ENCODE measurements at places on chromosomes 4 and X.

- no peak for DNase-seq
These were observed 29.6 kb downstream of the TLR10 start for GRCh38 chr4:38752941-38753806.

DNA sequence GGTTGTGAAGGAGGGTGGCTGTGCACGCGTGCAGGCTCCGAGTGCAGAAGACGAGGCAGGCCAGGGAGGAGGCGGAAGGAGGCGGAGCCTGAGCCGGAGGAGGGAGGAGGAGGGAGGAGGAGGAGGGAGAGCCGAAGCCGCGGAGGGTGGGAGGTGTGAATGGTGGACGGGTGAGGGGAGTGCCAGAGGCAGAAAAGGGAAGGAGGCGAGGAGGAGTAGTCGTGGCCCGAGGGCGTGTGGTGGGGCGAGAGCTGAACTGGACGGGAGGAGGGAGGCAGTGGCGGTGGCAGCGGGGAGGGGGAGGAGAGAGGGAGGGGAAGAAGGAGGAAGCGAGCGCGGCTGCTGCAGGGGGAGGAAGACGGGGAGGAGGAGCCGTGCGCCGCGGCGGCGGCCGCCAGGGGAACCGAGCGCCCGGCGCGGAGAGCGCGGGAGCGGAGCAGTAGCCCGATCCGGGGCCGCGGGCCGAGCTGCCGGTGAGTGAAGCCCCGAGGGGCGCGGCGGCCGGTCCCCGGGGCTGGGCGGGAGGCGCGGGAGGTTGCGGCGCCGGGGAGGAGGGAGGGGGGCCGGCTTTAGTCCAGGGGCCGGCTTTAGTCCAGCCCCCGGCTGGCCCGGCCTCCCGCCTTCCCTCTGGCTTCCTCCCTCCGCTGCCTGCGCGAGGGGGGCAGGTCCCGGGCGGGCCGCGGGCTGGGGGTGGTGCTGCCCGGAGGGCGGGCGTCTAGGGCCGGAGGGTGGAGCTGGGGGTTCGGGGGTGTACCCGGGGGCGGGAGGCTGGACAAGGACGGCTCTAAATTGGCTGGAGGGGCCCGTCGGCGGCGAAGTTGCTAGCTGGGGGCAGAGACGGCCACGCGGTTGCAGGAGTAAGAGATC lies at the start of gene TMEM164:
TSS of gene TMEM164 (plus strand) at position 815 of the 867 bp plus-strand sequence. CDS start 661 bp downstream, outside the sequence.
- peak; percentile 86 for DNase-seq

DNA sequence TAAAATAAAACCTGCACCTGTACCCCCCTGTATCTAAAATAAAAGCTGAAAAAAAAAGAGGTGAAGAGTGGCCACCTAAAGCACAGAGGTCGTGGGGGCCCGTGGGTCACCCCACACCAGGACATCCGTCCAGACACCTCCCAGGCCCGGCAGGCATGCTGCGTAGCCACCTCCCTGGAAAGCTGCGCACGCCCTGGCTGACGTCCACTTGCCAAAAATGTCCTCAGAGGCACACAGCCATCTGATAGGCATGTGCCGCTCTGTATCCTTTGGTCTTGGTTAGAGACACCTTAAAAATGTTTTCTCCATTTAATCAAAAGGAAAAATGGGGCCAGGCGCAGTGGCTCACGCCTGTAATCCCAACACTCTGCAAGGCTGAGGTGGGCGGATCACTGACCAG lies 17.7 kb downstream of the FAM53A start:
- no peak for DNase-seq

DNA sequence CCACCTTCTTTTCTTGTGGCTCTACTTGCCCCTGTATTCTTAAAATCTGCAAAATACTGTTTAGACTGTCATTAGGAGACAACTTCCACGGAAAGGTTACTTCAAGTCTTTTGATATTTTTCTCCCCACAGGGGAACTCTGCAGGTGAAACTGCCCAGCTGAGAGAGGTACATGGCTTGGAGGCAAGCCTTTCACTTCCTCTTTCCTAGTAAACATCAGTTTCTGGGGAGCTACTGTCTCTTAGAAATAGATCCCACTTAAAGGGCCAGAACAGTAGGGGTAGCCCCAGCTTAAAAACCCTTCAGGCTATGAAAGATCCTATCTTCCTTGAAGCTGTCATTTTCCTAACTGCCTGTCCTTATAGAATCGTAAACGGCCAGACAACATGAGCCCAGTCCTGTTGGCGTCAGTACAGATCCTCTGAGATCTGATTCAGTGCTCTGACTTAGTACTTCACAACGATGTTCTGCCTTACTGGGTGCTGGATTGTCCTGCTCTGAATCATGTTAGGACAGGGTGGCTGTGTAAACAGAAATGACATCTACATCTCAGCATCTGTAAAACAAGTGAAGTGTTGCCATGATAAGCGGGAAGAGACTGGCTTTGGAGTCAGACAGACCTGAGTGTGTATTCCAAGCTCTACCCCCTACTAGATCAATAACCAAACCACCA lies 102.1 kb downstream of the ITIH6 start:
- no peak for DNase-seq

DNA sequence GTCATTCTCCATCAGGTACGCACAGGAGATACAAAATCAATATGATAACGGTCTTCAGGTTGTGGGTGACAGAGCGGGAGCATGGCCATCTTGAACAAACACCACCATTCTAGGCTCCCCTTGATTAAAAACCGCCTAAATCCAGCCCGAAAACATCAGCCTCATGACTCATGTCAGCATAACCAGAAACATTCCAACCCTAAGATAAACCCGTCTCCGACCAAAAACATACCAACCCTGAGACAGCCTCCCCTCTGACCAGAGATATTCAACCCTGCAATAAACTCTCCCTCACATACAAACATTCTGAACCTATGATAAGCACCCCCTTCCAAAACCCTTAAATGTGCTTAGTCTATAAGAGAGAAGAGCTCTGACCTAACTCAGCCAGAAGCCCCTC lies 157.9 kb downstream of the DHRSX start:
- DNase-seq, result no peak
